ENCODE measurements at places on chromosomes 7 and 10.

- DNase-seq = no peak
These were observed 201.5 kb downstream of the PRPF18 start for GRCh38 chr10:13788320-13788600.

- DNase-seq = no peak
These were observed 18.3 kb downstream of the CYP26A1 start for GRCh38 chr10:93091960-93092359.

DNA sequence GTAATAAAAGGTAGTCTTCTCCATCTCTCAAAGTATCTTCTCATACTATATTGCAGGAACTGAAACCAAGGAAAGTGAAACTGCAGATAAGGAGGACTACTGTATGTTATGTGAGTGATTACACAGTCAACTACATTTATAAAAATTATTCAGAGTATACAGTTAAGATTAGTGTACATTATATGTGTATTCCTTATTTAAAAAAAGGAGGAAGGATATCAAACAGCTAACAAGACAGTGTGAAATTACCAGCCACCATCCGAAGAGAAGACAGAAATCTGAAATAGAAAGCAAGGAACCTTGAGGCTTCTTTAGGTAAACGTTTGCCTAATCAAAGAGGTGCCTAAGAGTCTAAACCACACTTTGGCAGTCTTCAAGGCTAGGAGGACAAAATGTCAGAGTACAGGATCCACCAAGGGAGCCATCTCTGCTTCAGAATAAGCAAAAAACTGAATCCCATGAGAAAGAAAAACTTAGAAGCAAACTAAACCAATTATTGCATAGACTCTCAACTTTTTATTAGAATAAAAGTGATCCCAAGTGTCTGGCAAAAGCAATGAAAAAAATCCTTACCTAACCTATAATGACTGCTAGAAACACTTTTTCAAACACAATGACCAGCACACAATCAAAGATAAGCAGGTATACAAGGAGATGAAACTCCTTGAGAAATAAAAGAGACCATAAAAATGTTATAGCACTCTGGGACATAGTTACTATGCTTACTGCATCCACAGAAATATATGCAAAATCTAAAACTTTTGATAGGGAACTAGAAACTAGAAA lies 6.4 kb downstream of the USP6NL start:
- no peak for DNase-seq

- no peak for DNase-seq
These were observed 20.4 kb upstream of the GOT1 start for GRCh38 chr10:99450624-99451498.

GRCh38 chr7:79319369-79319768 lies 134.1 kb downstream of the MAGI2 start:
- no peak for DNase-seq

DNA sequence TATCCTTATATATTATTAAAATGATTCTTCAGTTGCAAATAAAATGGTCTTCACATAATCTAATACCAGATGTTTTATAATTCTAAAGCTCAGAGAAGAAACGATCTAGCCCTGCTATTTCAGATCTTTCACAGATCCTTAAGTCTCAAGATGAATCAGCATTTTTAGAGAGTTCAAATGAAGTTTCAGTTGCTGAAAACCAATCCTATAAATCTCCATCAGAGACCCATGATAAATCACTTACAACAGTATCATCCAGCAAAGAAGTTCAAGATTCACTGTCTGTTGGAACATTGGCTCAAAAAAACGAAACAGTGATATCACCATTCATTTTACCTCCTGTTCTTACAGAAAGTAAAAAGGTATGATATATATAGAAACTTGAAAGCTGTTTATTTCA lies 137.0 kb downstream of the CCDC7 start:
- DNase-seq = no peak

- DNase-seq = no peak
These were observed 2.1 kb downstream of the RET start for GRCh38 chr10:43078986-43079273.

DNA sequence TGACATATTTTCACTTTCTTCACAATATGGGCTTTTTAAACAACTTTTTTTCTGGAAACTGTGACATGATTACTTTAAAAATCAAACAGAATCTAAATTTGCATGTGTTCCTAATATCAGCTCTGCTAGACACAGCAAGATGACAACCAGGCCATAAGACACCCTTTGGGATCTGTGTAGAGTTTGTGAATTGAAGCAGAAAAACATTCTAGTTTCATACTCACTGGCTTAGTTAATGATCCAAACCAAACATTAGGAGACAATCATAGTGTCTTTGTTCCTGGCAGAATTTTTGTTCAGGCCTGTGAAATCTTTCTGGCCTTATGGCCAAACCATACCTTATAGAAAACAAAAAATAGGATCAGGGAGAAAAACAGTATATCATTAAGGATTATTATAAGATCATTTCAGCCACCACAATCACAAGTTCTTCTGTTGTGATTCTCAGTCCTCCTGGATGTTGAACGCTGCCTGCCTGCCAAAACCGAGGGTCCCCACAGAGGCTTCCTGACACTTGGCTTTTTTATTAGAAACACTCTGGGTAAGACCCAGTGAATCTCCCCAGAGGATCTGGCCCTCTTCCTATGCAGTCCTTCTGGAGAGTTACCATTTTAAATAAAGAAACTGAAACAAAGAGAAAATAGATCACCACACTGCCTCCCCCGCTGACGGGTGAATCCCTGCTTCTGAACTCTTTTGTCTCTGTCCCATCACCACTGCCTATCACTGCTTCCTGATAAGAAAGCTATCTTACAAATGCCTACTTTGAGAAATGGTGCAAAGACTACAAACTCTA lies 79.2 kb upstream of the PPP1R3C start:
- no peak for DNase-seq

- DNase-seq = no peak
These were observed 33.7 kb downstream of the ZMIZ1 start for GRCh38 chr10:79102498-79102874.

DNA sequence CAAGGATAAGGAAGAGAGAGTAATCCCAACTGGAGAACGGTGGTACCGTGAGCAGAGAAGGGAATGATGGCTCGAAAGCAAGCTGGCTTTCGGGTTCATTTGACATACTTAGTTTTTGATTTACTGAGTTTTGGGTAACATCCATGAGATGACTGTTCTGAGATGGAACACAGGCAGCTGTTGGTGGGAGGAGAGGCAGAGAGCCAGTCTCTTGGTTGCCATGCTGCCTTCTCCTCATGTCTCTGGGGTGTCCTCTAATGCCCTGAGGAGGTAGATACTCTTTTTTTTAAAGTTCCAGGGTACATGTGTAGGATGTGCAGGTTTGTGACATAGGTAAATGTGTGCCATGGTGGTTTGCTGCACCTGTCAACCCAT lies 76.4 kb upstream of the NRP1 start:
- DNase-seq = no peak

DNA sequence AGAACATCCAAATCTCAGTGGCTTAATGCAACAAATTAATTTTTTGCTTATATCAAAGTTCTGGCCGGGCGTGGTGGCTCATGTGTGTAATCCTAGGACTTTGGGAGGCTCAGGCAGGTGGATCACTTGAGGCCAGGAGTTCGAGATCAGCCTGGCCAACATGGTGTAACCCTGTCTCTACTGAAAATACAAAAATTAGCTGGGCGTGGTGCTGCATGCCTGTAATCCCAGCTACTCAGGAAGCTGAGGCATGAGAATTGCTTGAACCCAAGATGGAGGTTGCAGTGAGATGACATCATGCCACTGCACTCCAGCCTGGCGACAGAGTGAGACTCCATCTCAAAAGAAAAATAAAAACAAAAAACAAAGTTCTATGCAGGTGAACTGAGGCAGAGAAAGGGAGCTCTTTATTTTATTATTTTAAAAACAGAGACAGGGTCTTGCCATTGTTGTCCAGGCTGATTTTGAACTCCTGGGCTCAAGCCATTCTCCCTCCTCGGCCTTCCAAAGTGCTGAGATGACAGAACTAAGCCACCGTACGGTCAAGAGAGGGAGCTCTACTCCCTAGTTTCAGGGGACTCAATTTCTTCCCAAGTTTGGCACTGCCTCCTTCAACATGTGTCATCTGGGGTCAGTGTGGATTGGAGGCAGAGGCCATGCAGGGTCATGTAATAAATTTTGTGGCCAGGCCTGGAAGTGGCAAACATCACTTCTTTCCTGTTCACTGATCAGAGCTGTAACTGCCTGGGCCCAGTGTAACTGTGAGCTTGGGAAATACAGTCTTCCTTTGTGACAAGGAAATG lies 2.4 kb downstream of the ADCK2 start:
- no peak for DNase-seq

GRCh38 chr10:110797416-110797815 lies 74.3 kb upstream of the PDCD4 start:
- no peak for DNase-seq

GRCh38 chr7:124171068-124171467 lies 138.2 kb upstream of the TMEM229A start:
- peak; percentile 74 for DNase-seq

DNA sequence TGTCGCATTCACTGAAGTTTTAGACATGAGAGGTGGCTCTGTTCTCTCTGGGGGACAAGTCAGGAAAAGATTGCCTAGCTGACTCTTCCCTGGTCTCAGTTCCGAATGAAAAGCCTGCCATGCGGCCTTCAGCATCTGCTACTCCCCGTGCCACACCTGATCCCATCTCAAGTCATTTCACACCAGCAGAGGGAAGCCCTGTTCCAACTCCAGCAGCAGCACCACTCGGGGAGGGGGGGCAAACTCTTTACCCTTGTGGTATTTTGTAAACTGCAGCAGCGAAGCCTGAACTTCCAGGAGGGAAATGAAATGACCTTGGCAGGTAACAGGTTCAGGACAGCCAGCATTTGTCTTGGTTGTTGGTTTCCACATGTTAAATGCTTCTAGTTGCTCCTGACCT lies 13.8 kb downstream of the LRRC4 start:
- DNase-seq = no peak

- DNase-seq = no peak
These were observed 906.3 kb upstream of the SORCS1 start for GRCh38 chr10:108070789-108071188.

DNA sequence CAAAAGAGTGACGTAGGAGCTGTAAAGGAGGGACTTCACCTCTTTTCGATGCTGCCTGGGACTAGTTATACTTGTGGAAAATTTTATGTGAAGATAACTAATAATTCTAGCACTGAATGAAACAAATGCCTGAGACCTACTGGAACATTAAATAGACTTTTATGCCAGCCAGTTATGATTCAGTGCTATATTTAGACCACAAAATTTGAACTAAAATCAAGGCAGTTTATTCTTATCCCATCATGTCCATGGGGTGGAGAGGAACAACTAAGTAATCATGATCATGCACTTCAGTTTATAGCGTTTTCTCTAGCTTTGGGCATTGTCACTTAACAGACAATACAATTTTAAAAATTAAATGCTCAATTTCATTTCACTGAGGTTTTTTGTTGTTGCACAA lies 76.7 kb downstream of the ZEB1 start:
- DNase-seq = no peak

DNA sequence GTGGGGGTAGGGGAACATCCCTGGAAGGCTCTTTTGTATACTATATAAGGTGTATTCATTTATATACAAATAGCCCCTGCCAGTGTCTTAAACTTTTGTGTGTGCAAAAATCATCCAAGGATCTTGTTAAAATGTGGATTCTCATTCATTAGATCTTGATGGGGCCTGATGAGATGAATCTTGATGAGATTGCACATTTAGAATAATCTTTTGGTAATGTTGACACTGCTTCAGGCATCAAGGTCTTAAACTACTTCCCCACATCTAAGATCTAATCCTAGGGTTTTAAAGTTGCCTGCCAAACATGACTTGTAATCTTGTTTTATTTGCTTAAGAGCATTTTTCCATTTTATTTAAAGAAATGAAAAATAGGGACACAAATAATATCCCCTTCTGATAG lies 13.0 kb downstream of the TLX1 start:
- no peak for DNase-seq

DNA sequence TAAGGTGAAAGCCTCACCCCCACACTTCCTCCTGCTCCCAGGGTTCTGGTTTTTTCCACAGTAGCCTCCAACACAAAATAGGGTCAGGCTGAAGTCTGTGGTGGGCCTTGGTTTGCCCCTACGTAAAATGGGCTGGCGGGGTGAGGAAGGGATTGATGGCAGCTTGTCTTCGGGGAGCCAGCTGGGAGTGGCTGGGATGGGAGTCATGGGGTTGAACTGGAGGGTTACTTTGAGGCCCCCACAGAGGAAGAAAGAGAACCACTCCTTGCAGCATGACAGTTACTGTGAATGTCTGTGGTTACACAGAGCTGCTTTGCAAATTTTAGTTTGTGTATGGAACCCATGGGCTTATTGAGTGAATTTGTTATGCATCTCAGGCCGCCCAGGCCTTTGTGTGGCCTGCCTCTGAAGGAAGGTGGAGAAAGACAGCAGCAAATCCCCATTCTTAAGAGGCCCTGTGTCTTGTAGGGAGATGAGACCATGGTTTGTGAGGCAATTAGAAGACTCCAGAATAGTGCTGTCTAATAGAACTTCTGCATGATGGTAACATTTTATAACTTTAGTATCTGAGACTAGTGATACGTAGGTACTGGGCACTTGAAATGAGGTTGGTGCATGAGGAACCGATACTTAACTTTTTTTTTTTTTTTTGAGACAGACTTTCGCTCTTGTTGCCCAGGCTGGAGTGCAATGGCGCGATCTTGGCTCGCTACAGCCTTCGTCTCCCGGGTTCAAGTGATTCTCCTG lies 8.1 kb downstream of the TRIM8 start:
- DNase-seq = no peak

DNA sequence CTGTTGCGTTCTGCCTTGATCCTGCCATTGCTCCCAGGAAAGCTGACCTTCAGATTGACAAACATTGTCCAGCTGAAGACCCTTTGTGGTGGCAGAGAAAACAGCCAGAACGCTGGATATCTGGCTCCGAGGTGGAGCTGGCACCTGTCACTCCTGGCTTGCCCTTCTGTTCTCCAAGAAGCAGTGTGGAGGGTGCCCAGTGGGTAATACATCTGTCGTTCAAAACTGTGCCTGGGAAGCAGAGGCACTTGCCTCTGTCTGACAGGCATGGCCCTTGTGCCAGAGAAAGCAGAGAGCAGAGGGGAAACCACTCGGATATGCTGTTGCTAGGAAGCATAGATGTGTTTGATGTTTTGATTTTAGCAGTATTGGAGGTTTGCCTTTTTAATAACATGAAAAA lies 231.4 kb downstream of the BMPER start:
- DNase-seq = no peak

DNA sequence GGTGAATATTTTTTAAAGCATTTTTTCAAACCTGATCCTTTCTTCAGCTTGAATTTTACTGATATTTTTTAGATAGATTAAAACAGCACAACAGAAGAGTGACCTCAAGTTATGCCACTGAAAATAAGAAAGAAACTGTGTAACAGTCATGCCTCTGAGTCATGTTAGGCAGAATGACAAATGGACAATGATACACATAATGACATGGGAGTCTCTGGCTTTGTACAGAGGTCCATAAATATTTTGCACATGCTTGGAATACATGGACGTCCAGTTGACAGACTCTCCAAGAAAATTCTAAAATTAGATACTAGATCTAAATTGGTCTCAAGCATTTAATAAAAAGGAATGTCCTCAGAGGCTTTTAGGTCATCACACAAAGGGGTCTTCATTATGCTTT lies 21.9 kb upstream of the SEMA3A start:
- no peak for DNase-seq

GRCh38 chr10:82742478-82742877 lies 867.5 kb downstream of the NRG3 start:
- DNase-seq = no peak

GRCh38 chr7:37730501-37730900 lies 46.9 kb downstream of the GPR141 start:
- DNase-seq = no peak

- DNase-seq = peak; percentile 30
These were observed 20.1 kb upstream of the SH2D4B start for GRCh38 chr10:80517416-80518142.

Measured in dorsolateral prefrontal cortex (tissue), 122 donors.